Stimulated activated CD4-positive, alpha-beta T cell treated with anti-CD3 and anti-CD28 coated beads, Interleukin-12 subunit alpha, Interleukin-12 subunit beta, amount 100 ng/mL, for 24 hours (primary cell): ENCODE measurements at places on chromosomes 2 and 18.

DNA sequence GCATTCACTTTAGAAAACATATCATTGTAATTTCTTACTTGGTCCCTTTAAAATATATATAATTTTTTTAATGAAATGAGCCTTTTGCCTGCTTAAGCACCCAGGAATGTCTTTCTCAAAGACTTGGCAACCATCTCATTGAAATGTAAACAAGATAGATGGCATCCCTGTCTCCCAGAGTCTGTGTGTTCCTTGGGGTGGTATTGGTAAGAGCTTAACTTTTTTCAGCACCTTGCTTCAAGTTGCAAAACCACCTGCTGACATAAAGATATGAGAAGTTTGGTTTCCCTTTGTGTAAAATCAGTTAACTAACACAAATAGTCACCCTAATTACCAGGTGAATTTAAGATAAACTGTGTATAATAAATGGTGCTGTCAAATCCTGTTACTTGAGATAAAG, 266.9 kb downstream of the DSC3 start:
- no peak for DNase-seq

DNA sequence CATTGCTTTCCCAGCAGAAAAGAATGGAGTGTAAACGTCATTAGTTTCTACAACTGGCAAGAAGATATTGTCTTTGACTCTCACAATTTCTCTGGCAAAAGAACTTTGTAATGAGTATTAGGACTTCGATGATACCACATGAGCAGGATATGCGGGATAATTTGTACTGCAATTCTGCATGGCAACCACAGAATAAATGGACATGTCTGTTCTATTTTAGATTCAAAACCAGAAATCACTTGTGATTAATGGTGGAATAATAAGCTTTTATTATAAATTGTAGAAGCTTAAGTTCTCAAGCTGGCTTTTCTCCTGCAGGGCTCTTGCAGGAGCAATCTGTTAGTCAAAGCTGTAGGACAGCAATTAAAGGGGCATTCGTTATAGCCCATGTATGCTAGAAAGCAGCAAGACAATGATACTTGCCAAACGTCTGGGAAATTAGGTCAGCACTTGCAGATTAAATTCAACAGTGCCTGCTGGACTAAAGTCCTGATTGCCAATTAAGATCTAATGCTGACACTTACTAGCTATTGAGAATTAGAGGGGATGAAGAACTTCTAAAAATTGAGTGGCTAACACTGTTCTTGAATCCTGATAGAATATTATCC, 177.9 kb downstream of the PTH2R start:
- no peak for DNase-seq

GRCh38 chr2:158560259-158560658, 103.5 kb downstream of the PKP4 start:
- no peak for DNase-seq

- no peak for DNase-seq
Measured at GRCh38 chr2:158774681-158775080, 20.4 kb upstream of the DAPL1 start.

DNA sequence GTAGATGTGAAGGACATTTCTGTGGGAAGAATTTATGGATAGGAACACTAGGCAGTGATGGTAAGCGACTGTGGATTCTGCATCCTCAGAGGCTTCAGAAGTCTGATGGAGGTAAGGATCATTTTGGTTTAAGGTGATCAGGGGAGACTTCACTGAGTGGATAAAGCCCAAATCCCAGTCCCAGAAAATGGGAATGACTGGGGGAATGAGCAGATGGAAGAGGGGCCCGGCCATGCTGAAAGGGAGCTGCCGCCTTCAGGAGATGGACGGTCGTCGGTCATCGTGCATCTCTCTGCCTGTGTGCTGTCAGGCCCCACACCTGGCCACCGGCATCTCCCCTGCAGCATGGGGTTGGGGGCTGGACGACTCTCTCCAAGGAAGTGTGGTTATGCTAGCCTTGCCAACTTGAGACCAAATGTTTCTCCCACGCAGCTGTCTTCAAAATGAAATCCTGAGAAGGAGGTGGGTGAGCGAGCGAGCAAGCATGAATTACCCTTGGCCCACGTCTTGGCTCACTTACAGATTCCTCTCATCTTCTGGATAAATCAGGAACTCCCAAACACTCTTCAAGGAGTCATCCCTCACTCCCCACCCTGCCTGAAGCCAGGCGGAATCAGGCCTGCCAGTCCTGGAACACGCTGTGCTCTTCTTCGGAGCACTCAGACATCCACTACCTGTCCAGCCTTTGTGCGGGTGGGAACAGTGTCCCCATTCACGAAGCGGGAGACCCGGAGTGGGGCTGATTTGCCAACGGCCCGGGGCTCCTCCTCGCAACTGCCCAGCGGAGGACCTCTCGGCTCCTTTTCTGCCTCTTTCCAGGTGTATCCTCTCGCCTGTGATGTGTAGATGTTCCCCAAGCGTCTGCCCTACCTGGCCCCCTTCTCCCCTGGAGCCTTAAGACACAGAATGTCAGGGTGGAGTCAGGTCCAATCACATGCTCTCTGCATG, 85.6 kb downstream of the PRKCE start:
- no peak for DNase-seq

GRCh38 chr18:47492691-47493090, 241.2 kb upstream of the SKOR2 start:
- no peak for DNase-seq

GRCh38 chr18:35507623-35508022, 9.9 kb upstream of the INO80C start:
- DNase-seq, result no peak

DNA sequence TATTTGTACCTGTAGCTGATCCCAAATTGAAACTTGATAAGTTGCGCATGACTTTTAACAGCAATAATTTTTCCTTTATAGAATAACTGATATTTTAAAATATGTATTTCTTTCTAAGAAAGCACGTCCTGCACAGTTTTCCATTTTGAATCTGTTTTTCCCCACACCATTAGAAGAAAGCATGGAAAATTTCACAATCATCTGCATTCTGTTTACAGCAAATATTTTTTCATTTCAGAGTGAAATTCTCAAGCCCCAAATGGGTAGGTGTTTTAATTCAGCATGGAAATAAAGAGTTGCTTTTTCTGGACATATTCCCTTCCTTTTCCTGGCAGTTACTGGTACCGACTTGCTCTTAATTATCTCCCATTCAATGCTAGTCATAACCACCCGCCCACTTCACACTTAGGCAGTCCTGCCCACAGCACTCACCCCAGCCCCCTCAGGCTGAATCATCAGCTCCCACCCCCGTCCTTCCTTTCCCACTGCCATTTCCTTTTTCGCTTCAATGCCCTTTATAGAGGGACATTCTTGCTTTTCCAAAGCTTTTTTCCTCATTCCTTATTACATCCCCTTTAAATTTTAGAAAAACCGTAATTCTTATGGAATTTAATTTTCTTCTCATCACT, 89.2 kb upstream of the GLS start:
- DNase-seq, result peak; percentile 51

DNA sequence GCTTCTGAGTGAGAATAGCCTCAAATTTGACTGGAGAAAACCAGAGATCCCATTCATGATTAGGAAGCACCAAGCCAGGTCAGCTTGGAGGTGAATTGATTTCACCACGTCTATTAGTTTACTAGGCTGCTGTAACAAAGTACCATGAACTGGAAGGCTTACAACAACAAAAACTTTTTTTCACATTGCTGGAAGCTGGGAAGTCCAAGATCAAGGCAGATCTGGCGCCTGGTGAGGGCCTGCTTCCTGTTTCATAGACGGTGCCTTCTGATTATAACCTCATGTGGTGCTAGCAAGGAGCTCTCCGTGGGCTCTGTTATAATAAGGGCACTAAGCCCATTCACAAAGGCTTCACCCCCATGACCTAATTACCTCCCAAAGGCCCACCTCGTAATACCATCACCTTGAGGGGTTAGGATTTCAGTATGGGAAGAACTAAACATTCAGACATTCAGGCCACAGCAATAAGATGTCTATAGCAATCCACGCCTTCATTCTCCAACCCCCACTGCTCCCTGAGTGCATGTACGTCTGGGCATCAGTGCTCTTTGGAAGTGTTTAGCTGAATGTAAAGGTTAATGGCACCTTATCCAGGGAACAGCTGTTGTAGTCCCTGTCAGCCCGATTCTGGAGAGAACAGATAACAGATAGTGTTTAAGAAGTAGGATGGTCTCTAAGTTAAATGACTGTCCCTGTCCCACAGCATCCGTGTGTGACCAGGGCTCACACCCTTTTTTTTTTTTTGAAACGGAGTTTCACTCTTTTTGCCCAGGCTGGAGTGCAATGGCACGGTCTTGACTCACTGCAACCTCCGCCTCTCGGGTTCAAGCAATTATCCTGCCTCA, 89.2 kb downstream of the SOCS6 start:
- no peak for DNase-seq

- DNase-seq, result no peak
Measured at GRCh38 chr2:155872396-155872795, 460.1 kb downstream of the NR4A2 start.

DNA sequence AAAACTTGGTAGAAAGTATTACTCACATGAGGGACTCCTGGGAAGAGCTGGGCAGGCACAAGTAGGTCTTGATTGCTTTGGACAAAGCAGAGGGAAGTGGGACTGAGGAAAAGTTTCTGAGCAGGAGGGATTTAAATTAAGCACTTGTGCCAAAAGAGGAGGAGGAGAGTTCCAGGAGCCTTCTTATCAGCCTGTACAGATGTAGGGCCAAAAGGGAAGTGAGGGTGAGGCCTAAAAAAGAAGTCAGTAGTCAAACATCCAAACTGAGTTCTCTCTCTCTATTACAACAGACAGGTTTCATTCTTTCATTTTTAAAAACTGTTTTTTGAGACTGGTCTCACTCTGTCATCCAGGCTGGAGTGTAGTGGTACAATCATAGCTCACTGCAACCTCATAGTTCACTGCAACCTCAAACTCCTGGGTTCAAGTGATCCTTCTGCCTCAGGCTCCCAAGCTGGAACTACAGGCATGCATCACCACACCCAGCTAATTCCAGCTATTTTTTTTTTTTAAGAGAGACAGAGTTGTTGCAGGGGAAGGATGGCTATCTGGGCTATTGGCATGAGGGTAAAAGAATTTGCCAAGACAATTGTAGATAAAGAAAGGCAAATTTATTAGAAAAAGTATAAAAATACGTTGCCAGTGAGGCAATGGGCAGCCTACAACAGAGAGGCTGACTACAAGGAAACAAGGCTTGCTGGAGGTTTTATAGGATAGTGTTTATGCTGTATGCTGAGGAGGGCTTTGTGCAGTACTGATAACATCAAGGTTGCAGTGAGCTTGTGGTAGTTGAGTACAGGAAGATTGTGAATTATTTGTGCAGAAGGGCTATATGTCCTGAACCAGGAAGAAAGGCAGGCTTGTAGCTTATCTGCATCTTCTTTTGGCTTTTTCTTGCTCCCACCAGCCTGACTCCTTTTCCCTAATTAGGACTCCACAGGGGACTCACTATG, 29.0 kb downstream of the CFAP210 start:
- no peak for DNase-seq

DNA sequence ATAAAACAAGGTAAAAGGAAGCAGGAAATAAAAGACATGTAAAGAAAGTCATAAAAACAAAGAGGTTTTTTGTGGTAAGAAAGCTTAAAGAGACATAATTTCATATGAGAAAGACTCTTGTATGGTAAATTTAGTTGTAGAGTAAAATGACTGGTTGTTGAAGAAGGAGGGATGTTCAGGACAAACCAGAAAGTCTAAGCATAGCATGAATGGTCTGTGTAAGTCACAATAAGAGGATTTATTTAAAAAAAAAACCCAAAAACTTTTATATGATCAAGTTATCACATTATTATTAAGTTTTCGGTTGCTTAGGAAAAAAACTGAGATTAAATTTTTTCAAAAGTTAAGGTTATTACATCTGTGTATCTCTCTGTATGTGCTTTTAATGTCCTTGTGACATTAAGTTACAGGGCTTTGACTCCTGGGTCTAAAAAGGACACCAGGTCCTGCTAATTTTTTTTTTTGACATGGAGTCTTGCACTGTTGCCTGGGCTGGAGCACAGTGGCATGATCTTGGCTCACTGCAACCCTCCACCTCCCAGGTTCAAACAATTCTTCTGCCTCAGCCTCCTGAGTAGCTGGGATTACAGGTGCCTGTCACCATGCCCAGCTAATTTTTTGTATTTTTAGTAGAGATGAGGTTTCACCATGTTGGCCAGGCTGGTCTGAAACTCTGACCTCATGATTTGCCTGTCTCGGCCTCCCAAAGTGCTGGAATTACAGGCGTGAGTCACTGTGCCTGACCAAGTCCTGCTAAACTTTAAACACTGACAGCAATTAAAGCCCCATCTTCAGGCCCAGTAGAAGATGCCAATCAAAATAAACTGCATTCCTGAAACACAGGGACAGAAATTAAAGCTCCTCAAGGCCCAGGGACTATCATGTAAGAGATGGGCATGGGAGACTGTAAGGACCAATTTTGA, 14.2 kb upstream of the OXER1 start:
- DNase-seq, result no peak

- DNase-seq, result no peak
Measured at GRCh38 chr2:241130316-241130715, 19.0 kb downstream of the PASK start.

- DNase-seq, result no peak
Measured at GRCh38 chr2:7513834-7514233, 596.6 kb downstream of the RNF144A start.

- no peak for DNase-seq
Measured at GRCh38 chr2:189492451-189492850, 51.2 kb downstream of the WDR75 start.

DNA sequence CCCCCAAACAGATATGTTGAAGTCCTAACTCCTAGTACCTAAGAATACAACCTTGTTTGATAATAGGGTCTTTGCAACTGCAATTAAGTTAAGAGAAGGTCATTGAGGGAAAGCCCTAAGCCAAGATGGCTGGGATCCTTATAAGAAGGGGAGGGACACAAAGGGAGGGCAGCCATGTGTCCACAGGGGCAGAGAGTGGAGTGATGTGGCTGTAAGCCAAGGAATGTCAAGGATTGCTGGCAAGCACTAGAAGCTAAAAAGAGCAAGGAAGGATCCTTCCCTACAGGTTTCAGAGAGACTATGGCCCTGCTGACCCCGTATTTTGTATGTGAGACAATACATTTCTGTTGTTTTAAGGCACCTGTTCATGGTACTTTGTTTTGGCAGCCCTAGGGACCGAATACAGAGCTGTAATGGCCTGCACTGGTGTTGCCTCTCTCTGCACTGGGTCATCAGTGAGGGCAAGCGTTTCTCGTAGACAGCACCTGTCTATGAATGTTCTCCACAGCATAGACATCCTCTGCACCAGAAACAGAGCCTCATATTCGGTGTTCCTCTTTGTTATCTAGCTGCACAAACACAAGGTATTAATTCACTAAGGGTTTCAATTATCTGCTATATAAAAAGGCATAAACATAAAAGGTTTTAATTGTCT, 75.4 kb upstream of the AQP4 start:
- DNase-seq, result no peak

- no peak for DNase-seq
Measured at GRCh38 chr2:45705233-45705632, 53.8 kb downstream of the PRKCE start.

GRCh38 chr2:42973726-42974125, 181.3 kb upstream of the HAAO start:
- no peak for DNase-seq

- DNase-seq, result no peak
Measured at GRCh38 chr2:209876211-209876610, 104.6 kb downstream of the UNC80 start.
